ENCODE measurements at places on chromosomes 7 and 10. TPM values are rescaled to one million over a fixed set of nuclear protein-coding genes. Genes with fewer than 3 reads are reported as not detected.

SDK1 gene
- 39.6 TPM for total RNA-seq

SEMA3A gene
- 19.6 TPM for total RNA-seq

CPA5 gene
- total RNA-seq = not detected

- DNase-seq = no peak
Measured at GRCh38 chr10:72794260-72794659, 99.3 kb upstream of the OIT3 start.

- no peak for DNase-seq
Measured at GRCh38 chr10:43658227-43658626, 9.5 kb upstream of the ZNF32 start.

DNA sequence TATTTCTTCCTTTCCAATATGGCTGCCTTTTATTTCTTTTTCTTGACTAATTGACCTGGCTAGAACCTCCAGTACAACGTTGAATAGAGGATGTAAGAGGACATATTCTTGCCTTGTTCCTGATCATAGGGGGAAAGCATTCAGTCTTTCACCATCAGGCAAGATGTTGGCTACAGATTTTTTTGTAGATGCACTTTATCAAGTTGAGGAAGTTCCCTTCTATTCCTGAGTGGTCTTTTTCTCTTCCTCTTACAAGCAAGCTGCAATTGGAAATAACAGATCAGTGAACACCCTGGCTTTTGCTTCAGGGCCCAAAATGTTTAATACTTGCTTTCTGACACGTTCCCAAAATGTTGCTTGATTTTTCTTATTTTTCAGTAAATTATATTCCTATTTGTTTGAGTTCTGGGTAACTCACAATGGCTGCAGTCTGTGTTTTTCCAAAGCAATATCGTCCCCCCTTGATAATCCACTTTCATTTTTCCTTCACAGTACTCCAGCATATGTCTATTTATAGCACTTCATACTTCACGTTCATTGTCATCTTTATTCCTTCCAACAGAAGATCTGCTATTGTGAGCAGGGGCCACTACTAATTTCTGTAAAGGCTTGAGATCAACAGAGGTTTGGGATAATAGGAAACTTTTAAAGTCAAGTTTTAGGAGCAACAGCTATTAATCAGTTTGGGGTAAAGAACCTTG lies 11.7 kb downstream of the CPEB3 start:
- no peak for DNase-seq

DNA sequence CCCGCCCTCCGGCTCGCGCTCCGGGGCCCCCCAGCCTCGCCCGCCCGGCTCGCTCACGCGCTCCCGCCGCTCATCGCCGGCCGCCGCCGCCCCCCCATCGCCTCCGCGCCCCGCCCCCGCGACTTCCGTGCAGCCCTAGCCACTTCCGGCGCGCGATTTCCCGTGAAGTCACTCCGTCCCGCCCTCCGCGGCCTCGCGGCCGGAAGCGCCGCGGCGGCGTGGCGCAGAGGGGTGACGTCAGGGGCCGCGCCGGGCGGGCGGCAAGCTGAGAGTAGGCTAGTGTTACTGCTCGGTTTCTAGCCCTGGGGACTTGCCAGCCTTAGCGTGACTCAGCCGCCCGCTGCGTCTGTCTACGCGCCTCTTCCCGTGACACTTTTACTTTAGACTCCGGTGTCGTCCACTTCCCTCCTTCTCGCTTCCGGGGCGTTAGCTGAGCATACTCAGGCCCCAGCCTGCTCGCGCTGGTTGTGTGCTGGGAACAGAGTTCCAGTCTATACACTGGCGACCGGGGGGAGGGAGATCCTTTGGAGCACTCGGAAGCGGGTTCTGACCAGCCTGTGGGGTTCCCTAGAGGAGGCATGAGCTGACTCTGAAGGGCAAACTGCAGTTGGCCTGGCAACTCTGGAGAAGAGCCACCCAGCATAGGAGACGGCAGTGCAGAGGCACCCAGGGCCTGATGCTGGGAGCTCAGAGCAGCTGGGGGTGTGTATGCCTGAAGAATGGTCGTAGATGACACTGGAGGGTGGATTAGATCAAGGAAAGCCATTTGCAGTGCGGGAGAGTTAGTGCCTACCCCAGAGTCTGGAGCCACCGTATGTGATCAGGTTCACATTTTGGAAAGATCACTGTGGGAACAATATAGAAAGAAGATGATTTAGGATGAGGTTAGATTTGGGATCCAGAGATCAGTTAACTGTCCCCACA lies at the start of gene PURB:
Gene PURB (minus strand): TSS at position 137 of the 924 bp plus-strand sequence. CDS start 182 bp downstream, outside the sequence.
- peak; percentile 87 for DNase-seq

GRCh38 chr7:22990588-22990949 lies 23.4 kb downstream of the HYCC1 start:
- DNase-seq = no peak

GRCh38 chr7:24920451-24921361 lies 59.3 kb downstream of the OSBPL3 start:
- no peak for DNase-seq

DNA sequence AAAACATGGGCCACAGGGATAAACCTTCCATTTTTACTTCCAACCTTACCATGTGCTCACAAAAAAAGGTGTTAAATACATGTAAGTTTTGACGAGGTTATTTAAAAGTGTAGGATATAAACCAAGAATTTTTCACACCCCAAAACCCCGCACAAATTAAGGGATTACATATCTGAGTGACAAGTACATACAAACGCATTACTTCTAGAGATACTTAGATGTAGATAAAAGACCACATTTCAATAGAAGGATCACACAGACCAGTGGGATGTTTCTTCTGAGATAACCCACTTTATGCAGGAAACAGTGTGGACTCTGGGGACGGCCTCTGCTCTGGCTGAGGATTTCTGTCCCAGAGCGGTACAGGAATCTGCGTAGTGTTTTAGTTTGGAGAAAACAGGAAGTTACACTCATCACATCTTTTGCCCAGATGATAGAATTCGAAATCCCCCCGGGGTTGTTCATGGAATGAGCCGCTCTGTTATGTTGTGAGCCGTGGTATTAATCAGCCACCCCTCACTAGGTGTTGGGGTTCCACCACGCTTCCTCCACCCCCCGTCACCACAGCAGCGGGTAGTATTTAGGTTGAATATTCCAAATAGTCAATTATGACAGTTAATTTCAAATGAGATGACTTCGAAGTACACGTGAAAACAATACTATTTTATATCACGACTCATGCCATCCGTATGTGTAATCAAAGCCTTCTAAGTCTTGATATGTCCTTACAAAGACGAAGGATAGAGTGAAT lies 1.3 kb upstream of the CUL1 start:
- DNase-seq = no peak

- no peak for DNase-seq
Measured at GRCh38 chr10:69732147-69732825, 69.4 kb upstream of the COL13A1 start.

- no peak for DNase-seq
Measured at GRCh38 chr10:21473135-21473534, 52.3 kb downstream of the SKIDA1 start.

GRCh38 chr7:124480036-124480820 lies 285.4 kb downstream of the GPR37 start:
- no peak for DNase-seq

- DNase-seq = no peak
Measured at GRCh38 chr7:152968514-152968913, 209.0 kb downstream of the ACTR3B start.

- DNase-seq = no peak
Measured at GRCh38 chr7:46603296-46603752, 682.3 kb upstream of the IGFBP3 start.

- DNase-seq = no peak
Measured at GRCh38 chr7:21365866-21366624, 61.8 kb upstream of the SP4 start.

DNA sequence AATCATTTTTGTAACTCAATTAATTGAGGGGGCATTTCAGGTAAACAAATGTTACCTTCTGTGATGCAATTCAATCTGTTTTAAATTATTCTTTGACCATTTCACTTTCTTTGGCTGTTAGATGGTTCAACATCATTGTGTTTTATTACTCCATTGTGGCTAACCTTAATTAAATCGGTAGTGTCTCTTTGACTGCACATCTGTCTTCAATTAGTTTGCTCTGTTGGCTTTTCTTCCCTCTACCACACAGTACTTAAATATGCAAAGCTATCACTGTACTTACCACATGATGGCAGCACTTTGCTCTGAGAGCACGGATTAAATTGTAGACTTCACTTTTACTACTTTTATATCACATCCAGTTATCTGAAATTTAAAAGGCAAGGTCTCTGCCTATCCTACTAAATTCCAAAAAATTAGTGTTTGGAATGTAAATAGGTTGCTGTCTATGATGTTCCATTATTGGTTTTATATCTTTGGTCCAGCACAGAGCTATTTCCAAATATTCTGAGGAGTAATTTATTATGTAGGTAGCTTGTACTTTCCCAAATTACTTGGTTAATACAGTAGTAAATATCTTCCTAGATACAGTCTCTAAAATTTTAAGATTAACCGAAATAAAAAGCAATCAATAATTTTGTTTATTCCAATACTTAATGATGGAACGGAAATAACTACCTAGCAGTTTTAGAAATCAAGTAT lies 352.0 kb downstream of the PCLO start:
- DNase-seq = no peak

Measured in progenitor cell of endocrine pancreas (in vitro differentiated cells).